HT1080 (cell line): ENCODE measurements at places on chromosomes 16 and 17. TPM values are rescaled to one million over a fixed set of nuclear protein-coding genes. Genes with fewer than 3 reads are reported as not detected.
A peak's percentile ranks its signal among the peaks of the same experiment; 100 is the strongest.

GRCh38 chr17:63116967-63117830, 151.2 kb downstream of the TANC2 start:
- peak; percentile 3 for DNase-seq

Gene TRPV3
- 0.02 and 0.07 TPM in 2 replicates for total RNA-seq

- no peak for DNase-seq
These were observed 44.0 kb downstream of the ANKRD11 start for GRCh38 chr16:89446136-89446974.

Gene NAGPA
- 26.2 and 30.6 TPM in 2 replicates for total RNA-seq

- no peak for DNase-seq
These were observed 1.3 kb upstream of the HERPUD1 start for GRCh38 chr16:56930486-56931270.

- no peak for DNase-seq
These were observed 6.0 kb downstream of the PDP2 start for GRCh38 chr16:66886321-66886720.

- DNase-seq = no peak
These were observed 23.3 kb upstream of the SLC12A3 start for GRCh38 chr16:56841659-56842058.

Gene CTRB2
- not detected in 2 replicates for total RNA-seq

DNA sequence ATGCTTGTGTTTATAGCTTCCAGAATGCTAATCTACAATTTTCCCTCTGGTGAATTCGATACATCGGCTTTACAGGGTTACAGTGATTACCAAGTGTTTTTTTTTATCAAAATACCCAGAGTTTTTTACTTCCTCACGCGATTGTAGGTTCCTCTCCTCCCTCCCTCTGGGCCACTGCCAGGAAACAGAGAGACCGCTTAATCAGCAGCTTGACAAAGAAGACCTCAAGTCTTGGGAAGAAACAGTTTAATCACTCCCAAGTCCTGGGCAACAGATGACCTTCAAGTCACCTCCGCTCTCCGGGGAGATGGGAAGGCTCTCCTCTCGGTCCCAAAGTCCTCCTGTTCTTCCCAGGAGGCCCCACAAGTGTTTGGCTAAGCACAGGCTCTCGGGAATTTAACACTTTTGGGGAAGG, 23.5 kb downstream of the SMTNL2 start:
- DNase-seq = no peak

GRCh38 chr17:80949451-80950421, 41.9 kb upstream of the CHMP6 start:
- DNase-seq = no peak

DNA sequence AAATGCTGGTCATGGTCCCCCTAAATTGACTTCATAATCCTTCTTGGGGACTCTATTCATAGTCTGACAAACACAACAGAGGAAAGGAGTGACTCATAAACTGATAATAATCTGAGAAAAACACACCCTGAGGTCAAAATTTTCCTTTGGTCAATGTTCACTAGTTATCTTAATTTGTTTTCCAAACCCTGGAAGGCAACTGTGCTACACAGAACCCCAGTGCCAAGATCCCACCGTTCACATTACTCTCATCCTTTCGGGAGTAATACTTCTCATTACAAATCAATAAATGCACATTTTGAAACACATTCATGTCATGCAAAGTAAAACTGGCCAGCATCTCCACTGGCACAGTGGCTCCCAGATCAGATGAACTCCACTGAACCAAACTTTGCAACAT, 23.2 kb downstream of the COIL start:
- no peak for DNase-seq

Gene RNF222
- not detected in 2 replicates for total RNA-seq

DNA sequence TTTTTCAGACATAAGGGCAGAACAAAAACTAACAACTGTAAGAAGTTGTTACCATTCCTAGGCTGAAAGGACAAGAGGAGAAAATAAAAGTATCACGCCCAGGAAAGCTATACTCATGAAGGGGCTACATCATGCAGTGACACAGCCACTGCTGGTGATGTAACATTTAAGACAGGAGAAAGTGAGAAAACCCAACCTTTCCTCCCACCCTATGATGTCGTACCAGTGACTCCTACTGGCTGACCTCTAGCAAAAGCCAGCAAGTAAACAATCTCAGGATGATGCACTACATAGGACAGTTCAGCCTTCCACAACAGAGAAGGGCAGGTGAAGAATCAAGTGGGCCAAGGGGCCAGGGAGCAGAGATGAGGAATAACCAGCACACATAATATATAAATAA, 14.0 kb upstream of the OR1E2 start:
- peak; percentile 35 for DNase-seq

- no peak for DNase-seq
These were observed 110.2 kb upstream of the NLRP1 start for GRCh38 chr17:5694551-5694950.

DNA sequence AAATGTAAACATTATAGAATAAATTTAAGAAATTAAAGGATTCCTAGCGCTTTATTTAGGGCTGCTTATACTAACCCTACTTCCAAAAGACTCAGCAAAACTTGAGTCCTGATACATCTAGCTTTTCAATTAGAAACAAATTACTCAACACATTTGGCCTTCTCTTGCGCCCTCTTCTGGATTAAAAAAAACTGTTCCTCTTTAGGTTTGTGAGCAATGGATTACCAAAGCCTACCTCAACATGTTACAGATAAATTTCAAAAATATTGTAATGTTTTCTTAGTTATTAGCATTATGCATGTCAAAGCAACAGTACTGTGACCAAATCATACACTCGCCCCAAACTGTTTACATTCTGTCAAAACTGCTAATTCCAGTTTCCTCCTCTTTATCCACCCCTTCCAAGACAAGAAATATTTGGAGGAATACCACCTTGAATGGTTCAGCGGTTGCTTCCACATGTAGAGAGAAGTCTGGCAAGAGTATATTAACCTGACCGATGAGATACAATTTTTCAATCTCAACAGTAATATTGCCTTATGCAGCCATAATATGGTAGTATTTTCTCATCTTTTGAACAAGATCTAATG, 2.7 kb downstream of the NUFIP2 start:
- DNase-seq = peak; percentile 71

GRCh38 chr17:19372439-19372838, 5.9 kb upstream of the MAPK7 start:
- no peak for DNase-seq

Gene CCL1
- not detected in 2 replicates for total RNA-seq

DNA sequence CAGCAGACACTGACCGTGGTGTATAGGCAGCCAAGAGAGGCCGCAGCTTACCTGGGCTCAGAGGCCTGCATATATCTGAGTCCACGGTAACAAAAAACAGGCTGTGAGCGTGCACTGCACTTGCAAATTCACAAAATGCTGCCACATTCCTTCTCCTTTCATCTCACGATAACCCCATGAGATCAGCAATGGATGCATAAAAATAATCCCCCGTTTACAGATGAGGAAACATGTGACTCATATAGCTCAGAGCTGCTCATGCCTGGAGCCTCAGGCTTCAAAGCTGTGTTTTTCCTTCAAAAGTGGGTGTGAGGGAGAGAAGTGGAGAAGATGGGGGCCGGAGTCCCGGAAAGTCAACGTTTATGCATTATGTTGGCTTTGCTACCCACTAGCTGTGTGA, 118.3 kb upstream of the FOXF1 start:
- no peak for DNase-seq

Gene IKZF3
- total RNA-seq = not detected in 2 replicates

- no peak for DNase-seq
These were observed 11.4 kb downstream of the ZDHHC7 start for GRCh38 chr16:84999857-85000480.

Gene MTSS2
- total RNA-seq = 16.0 and 21.1 TPM in 2 replicates

DNA sequence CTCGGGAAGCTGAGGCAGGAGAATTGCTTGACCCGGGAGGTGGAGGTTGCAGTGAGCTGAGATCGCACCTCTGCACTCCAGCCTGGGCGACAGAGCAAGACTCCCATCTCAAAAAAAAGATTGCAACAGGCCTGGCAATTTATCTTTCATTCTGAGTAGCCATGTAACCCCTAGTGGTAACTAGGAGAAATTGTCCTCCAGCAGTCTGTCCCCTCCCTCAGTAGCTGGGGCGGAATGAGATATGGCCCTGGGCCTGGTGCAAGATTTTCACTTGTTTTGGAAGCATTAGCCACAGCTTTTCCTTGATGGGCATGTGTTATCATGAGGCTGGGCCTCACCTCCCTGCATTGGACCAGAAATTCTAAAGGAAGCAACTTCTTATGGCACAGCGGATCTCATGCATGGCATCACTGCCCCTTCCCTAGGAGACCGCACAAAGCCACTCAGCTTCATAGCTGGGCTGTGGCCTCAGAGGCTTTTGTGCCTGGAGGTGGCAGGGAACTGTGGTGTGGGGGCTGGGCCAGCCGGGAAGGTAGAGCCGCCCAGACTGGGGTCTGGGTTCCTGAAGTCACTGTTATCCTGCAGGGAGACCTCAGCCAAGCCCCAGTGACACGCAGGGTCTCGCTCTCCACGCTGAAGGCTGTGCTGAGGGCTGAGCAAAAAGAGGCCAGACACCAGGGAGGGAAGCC, 13.4 kb downstream of the NATD1 start:
- no peak for DNase-seq

- no peak for DNase-seq
These were observed 5.0 kb upstream of the KRT13 start for GRCh38 chr17:41510251-41511065.

GRCh38 chr16:535446-536405, 8.2 kb downstream of the CAPN15 start:
- DNase-seq = peak; percentile 90

Gene SHBG
- total RNA-seq = not detected in 2 replicates

Gene SPATA22
- total RNA-seq = not detected in 2 replicates
